ENCODE measurements at places on chromosomes 1 and 21.

GRCh38 chr21:44867999-44868700 is 5.3 kb downstream of the PTTG1IP start:
- DNase-seq = no peak

- DNase-seq = no peak
These were observed 1.0 kb upstream of the TFF2 start for GRCh38 chr21:42351626-42352440.

DNA sequence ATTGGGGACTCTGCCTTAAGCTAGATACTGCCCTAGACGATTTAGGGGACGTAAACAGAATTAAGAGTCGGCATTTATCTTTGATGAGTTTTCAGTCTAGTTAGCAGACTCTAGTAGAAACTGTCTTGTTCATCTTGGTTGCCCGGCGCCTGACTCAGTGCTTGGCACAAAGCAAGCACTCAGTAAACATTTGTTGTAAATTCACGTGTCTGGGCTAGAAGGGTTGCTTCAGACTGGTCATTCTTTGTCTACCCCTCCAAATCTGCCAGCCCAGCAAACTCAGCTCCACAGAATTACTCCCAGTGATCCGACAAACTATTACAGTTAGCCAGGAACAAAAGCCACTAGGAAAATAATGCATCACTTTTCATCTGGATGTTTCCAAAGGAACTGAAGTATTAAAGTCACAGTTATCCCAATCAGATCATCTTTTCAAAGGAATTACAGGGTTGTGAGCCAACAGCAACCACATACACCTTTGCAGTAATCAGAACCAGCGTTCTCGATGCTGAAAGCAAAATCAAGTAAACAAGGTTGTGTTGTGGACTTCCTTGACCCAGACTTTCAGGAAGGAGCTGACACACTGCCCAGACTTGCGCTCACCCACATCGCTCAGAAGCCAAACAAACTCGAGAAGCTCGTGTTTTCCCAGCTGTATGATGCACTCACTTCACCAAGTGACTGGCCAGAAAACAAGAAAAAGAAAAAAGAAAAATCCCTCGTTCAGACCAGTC is 66.5 kb upstream of the GADD45A start:
- no peak for DNase-seq

- DNase-seq = no peak
These were observed 194.4 kb upstream of the AJAP1 start for GRCh38 chr1:4460052-4460451.

GRCh38 chr21:42781971-42782722 is 97.2 kb downstream of the WDR4 start:
- DNase-seq = no peak

- DNase-seq = no peak
These were observed 15.5 kb upstream of the MIIP start for GRCh38 chr1:12003762-12004161.

- no peak for DNase-seq
These were observed 29.2 kb downstream of the DNASE2B start for GRCh38 chr1:84427250-84428188.

DNA sequence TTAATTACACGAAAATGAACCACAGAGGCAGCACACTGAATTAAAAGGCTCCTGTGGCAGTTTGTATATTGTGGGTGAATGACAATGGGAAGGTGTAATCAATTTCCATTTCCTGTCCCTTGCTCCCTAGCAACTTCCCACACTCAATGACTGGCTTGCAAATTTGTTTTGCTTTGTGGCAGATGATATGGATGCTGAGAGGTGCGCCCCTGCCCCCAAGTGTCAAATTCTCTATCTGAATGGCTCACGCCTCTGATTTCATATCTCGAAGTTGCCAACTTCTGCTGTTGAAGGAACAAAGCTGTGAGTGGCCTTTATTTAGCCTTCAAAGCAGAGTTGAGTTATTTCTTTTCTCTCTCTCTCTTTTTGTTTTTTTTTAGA is 86.0 kb downstream of the FOXD2 start:
- no peak for DNase-seq

DNA sequence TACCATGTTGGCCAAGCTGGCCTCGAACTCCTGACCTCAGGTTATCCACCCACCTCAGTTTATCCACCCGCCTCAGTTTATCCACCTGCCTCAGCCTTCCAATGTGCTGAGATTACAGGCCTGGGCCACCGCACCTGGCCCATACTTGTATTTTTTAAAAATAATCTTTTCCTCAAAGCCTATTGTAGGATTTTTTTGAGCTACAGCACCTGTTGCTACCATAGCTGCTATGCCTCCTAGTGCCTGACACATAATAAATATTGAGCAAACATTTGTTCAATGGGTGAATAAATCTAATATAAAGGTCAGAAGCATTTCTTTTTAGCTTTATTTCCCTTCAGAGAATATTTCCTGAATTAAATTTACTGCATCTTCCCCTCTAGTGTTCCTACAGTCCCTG is 15.7 kb upstream of the ACBD3 start:
- no peak for DNase-seq

- DNase-seq = no peak
These were observed 57.4 kb upstream of the NRIP1 start for GRCh38 chr21:15122241-15122640.

DNA sequence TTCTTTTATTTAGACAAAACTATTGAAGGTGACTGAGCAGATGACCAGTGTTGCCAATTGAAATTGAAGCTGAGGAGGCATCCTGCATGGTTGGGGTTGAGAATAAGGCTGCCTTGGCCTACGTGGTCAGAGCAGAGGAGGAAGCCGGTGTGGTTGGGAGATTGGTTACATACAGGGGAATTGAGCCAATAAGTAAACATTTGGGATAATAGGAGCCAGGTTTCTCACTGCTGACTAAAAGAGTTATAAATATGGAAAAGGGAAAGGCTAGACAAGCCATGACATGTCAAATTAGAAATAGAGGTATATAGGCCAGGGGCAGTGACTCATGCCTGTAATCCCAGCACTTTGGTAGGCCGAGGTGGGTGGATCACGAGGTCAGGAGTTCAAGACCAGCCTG is 15.8 kb downstream of the SNX7 start:
- no peak for DNase-seq

- no peak for DNase-seq
These were observed 152.7 kb upstream of the CHRM3 start for GRCh38 chr1:239233626-239234025.

- DNase-seq = peak; percentile 16
These were observed 816 bp downstream of the EDEM3 start for GRCh38 chr1:184753608-184754475.

- no peak for DNase-seq
These were observed 117.1 kb downstream of the ZZZ3 start for GRCh38 chr1:77565321-77565720.

- DNase-seq = no peak
These were observed 216.2 kb downstream of the SEC16B start for GRCh38 chr1:177753655-177754054.

GRCh38 chr1:146035048-146035423 is 13.5 kb upstream of the HJV start:
- DNase-seq = no peak

DNA sequence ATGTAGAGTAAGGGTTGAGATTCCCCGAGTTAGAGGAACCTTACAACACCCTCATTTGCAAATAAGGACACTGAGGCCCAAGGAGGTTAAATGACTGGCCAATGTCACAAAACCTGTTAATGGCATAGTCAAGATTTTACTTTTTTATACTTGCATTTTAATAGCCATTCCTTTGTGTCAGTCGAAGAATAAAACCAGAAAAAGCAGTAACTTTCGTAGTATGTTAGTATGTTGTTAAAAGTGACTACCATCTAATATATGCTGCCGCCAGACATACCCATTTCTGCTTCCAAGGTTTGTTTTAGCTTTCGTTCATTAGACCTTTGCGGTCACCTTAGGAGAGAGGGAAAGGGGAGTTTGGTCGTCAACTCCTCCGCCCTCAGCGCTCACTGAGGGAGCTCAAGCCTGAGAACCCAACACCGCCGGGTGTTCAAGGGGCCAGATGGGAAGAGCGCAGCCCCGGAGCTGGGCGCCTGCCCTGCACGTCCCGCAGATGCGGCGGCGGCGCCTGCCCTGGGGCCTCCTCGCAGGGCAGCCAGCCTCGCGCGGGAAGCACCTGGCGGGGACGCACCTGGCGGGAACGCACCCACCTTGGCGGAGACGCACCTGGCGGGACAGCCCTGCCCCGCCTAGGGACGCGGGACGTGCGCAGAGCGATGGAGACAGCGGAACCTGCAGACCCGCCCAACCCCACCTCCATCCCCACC is 466 bp downstream of the VPS26C start:
- DNase-seq = no peak

GRCh38 chr1:83029916-83030315 is 969.0 kb downstream of the TTLL7 start:
- DNase-seq = no peak

DNA sequence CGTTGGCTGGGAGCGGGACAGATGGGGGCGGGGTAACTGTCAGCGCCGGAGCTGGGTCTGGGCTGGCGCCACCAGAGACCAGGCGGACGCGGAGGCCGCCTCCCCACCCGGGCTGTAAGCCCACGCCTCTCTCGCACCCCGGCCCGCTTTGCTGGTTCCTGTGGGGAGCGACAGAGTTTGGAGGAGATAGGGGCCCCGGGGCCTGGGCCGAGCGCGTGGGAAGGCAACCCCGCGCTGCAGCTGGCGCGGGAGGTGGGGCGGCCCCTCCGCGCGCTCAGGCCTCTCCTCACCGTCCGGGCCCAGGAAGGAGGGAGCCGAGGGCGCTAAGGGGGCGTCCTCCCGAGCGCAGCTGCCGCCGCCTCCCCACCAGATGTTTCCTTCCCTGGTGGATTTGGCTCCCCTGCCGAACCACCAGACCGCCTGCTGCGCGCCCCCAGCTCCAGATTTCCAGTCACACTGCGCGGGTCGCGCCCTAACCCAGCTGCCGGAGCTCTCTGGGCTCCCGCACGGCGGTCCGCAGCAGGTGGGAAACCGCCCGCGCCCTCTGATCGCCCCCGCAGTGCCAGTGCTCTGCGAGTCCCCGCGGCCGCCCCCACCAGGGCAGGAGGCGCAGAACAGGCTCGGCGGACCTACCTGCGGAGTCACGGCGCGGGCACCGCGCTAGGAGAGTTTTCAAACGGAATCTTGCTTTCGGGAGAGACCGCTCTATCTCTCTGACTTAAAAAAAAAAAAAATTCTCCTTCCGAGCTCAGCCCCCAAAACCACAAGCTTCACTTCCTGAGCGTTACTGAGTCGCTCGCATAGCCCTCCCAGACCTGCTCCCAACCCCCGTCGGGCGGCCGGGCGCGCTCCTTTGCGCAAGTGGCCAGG is 1.1 kb downstream of the GFI1 start:
- no peak for DNase-seq

GRCh38 chr1:100037656-100037926 is 67.8 kb downstream of the SLC35A3 start:
- DNase-seq = no peak

DNA sequence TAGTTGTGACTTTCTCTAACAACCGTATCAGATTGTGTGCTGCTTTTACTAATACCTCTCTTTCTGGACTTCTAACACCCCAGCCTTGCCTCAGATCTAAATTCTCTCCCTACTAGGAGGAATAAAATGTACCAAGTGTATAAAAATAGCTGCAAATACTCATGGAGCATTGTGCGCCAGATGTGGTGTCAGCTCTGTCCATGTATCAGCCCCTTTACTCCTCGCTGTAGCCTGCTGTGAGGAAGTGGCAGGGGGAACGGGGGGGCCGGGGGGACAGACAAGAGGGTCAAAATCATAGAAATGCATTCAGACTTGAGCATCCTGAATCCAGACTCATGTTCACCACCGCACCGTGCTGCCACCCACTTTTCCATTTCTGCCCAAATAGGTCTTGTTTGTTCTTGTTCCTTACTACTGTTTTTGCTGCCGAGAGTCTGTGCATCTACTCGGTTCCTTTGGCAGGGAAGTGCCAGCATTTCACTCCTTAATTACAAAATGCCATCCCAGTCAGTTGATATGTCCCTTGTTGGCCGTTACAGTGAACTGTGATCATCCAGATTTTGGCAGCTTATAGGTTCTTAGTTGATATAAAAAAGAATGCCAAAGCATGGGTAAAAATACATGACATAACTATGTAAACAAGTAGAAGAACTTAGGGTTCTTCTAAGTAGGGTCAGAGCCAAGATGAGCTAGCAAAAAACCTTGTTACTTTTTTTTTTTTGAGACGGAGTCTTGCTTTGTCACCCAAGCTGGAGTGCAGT is 76.4 kb downstream of the UBE4B start:
- no peak for DNase-seq

- no peak for DNase-seq
These were observed 5.5 kb upstream of the RNF223 start for GRCh38 chr1:1079408-1080121.

DNA sequence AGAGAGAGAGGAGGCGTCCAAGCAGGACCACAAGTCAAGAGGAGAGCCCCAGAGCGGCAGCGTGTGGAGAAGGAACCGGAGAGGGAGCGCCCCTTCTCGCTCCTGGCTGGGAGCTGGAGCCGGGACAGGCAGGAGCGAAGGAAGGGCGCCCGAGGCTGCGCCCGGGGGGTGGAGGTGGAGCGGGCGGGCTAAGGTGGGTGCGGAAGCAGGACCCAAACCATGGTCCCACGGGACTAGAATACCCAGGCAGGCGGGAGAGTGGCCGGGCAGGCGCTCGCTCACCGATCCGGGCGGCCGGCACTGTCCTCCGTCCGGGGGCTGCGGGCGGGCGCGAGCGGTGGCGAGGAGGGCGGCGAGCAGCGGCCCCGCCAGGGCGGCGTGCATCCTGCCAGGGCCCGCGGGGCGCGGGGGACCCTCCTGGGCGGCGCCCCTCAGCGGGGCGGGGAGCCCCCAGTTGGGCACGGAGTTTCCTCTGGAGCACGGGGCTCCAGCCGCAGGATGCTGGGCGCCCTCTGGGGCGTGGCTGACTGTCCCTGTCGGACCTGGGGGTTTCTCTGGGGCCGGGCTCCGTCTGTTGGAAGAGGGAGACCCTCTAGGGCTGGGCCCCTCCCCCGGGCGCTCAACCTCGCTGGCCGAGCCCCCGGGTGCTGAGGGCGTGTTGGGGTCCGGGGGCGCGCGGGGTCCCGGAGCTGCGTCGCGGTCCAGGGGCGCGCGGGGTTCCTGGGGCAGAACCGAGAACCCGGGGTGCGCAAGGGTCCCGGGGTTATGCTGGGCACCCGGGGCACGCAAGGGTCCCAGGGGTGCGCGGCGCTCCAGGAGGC is 569 bp downstream of the TRABD2B start:
- no peak for DNase-seq

DNA sequence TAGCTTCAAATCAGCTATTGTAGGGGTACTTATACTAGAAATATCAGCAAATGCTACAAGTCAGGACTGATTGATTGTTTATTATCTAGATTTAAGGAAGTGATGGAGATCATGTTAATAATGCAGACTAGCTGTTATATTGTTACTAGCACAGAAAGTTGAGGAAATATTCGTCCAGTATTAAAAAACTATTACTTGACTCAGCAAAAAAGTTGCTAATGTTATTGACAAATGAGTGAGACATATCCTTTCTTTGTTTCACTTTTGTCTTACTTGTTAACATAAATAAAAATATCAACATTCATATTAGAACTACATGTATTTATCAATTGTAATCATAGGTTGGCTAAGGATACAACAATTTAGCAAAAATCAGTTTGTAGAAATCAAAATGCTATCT is 114.1 kb downstream of the WDR3 start:
- no peak for DNase-seq

- DNase-seq = no peak
These were observed 321.6 kb downstream of the PTPRU start for GRCh38 chr1:29557701-29558600.

GRCh38 chr1:12039164-12039525 is 19.8 kb downstream of the MIIP start:
- DNase-seq = no peak

GRCh38 chr1:67988066-67988465 is 62.4 kb downstream of the DIRAS3 start:
- no peak for DNase-seq

GRCh38 chr1:53606651-53607051 is 132.3 kb downstream of the GLIS1 start:
- no peak for DNase-seq

GRCh38 chr1:161091796-161092507 is 2.6 kb upstream of the NECTIN4 start:
- DNase-seq = no peak
